ENCODE measurements at places on chromosomes 13 and 19. TPM values are rescaled to one million over a fixed set of nuclear protein-coding genes. Genes with fewer than 3 reads are reported as not detected.

Gene SAFB2
- 13.3 TPM for polyA plus RNA-seq

Gene PRDX2
- 165 TPM for polyA plus RNA-seq

Gene ZNF738
- polyA plus RNA-seq, result 4.2 TPM

Gene SERPINE3
- polyA plus RNA-seq, result not detected

Gene PAK4
- polyA plus RNA-seq, result 19.6 TPM

Gene TTYH1
- not detected for polyA plus RNA-seq

Gene APC2
- 0.07 TPM for polyA plus RNA-seq

Gene PGLYRP2
- not detected for polyA plus RNA-seq

Gene CLEC4M
- polyA plus RNA-seq, result not detected

Gene P2RY11
- 2.4 TPM for polyA plus RNA-seq

Gene RUBCNL
- 0.22 TPM for polyA plus RNA-seq

Gene IQCN
- polyA plus RNA-seq, result 0.82 TPM

Gene APOC4
- not detected for polyA plus RNA-seq

Gene B9D2
- 10.9 TPM for polyA plus RNA-seq

Gene YJEFN3
- 0.94 TPM for polyA plus RNA-seq

Gene ERICH4
- not detected for polyA plus RNA-seq

Gene ZNF761
- 8.7 TPM for polyA plus RNA-seq

Gene ZNF730
- 0.37 TPM for polyA plus RNA-seq

Gene CPB2
- polyA plus RNA-seq, result not detected

Gene GPR42
- polyA plus RNA-seq, result not detected

Gene ZNF865
- polyA plus RNA-seq, result 1.4 TPM
